ENCODE measurements at places on chromosomes 2 and 18.

DNA sequence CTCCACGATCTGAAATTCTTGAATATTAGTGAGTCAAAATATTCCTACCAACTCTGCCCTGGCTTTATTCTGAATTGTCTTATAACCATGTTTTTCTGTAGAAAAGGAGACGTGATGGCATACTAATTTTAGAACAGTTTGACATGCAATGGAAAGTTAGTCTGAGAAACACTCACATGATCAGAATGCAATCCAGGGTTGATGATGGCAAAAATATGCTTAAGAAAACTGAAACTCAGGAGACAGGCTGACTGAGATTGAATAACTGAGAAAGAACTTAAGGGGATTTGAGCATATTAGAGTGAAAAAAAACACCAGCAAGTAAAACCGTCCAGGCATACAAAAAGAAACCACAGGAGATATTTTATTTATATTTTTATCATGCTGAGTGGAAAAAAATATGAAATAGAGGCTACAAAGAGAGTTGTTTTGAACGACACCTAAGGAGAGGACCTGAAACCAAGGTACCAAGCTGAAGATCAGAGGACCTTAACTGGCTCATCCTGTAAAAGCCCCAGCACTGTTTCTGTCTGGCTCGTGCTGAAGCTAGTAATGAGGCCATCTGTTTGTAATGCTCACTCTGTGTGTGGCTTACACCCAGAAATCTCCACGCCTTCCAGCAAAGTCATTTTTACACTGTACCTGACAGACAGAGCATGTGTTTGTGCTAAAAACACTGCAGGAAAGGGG, 437.2 kb upstream of the PKDCC start:
- DNase-seq: no peak

DNA sequence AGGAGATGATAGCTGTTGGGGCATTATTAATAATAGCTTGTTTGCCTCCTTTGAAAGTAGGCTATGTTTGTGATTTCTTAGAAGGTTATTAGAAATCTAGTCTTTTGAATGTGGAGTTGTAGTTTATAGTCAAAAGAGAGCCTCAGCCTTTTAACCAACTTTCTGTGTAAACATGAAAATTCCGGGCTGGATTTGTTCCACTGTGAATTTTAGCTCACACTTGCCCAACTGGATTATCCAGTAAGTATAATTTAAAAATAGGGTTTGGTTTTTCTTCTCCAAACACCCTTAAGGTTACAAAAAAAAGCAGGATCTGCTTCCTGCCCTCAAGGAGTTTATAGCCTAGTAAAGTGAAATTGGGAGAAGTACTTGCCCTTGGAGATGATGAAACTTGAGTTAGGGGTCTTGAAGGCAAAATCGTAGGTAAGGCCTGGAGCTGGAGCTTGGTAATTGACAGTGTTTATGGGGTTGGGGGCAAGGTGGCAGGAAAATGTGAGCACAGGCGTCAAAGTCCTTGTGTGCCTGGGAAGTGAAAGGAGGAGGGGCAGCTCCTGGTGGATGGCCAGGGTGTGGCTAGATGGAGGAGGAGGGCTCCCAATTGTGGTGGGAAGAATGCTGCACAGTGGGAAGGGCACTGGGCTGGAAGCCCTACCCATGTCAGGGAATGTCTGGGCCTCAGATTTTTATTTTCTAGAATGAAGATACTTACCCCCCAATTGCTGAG, 21.3 kb downstream of the ITGA6 start:
- no peak for DNase-seq

DNA sequence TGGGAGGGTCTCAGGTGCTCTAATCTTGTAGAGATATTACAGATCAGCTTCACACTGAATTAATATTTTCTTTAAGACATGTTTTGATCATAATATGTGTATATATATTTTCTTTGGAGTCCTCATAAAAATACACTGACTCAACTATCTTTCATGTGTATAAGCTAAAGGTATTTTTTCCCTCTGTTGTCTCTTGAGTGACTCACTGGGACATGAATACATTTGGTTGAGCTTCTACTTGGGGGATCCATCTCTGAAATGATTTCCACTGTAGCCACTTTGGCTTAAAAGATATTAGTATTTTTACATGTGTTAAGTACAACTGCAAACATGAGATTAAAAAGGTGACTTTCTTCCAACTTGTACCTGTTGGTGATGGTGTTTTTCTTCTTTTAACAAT, 140.8 kb downstream of the TTN start:
- DNase-seq: no peak

DNA sequence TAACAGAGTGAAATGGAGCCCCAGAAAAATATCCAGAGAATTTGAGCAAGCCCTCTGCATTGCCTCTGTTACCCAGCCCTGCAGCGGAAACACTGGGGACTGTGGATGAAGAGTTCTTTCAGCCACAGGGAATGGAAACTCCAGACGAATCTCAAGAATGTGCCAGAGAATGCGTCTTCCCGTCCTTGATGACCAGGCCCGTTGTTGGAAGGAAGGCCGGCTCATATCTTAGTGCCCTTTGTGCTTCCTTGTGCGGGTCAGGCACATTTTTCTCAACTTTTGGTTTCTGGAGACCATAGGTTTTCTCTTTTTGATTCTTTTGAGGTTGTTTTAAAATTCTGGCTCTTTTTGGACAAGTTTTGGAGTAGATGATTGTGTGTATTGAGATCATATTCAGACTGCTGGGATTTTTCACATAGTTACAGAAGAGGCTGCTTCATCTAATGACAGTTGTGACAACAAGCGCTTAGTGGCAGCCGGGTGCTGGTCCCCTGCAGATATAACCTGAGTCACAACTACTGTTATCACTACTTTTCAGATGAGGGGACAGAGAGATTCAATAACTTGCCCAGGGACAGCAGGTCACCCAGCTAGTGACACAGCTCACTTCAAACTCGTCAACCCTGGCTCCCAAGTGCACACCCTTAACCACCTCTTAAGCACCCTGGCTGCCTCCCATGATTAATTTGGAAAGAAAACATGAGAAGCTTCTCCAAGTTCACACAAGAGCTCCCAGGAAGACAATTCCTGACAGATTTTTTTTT, 15.7 kb downstream of the MAL start:
- no peak for DNase-seq

- no peak for DNase-seq
These were observed 102.4 kb upstream of the SCN1A start for GRCh38 chr2:166230024-166230723.

DNA sequence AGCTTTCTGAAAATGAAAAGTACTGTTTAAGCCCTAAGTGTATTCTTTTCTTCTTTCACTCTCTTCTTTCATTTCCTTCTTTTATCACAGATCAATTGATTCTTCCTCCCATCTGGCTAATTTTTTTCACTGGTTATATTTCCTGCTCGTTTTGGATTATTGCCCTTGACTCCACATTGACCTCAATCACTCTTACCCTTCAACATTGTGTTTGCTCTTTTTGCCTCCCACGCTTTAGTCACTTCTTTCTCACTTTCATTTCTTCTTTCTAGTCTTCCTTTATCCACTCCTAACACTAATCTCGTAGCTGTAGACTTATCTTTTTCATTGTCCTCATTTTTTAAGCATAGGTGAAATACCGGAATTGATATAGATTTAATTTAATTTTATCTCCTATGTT, 320.3 kb upstream of the VRK2 start:
- no peak for DNase-seq

GRCh38 chr2:177989029-177989885, 83.3 kb downstream of the PDE11A start:
- DNase-seq: no peak

DNA sequence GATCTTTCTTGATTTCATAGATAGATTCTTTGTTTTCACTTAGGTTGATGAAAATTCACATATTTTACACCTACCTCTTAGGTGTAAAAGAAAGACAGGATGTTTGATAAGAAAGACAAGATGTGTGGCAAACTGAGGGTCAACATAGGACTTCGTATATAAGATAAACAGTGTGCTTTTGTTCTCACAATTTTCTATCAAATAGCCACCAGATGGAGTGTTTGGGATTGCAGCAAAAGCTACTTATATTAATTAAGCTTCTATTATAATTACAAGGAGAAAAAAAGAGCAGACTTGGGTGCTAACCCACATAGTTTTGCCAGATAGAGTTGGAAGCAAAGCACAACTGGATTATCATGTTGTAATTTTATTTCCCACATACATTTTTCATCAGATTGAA, 232.9 kb downstream of the CDH7 start:
- DNase-seq: no peak

GRCh38 chr2:4873364-4873763, 818.8 kb upstream of the SOX11 start:
- no peak for DNase-seq

- no peak for DNase-seq
These were observed 38.2 kb upstream of the KLHL29 start for GRCh38 chr2:23346781-23347180.

- DNase-seq: no peak
These were observed 89.7 kb downstream of the NPAS2 start for GRCh38 chr2:100909534-100910081.

GRCh38 chr2:32330136-32330535, 26.7 kb upstream of the BIRC6 start:
- DNase-seq: no peak

GRCh38 chr18:60053747-60054304, 154.0 kb downstream of the PMAIP1 start:
- no peak for DNase-seq

GRCh38 chr2:167940346-167940725, 307.1 kb downstream of the STK39 start:
- no peak for DNase-seq

- DNase-seq: no peak
These were observed 78.3 kb upstream of the MAP4K3 start for GRCh38 chr2:39515273-39515896.

- DNase-seq: no peak
These were observed 418.0 kb downstream of the LRATD1 start for GRCh38 chr2:15050483-15050882.

DNA sequence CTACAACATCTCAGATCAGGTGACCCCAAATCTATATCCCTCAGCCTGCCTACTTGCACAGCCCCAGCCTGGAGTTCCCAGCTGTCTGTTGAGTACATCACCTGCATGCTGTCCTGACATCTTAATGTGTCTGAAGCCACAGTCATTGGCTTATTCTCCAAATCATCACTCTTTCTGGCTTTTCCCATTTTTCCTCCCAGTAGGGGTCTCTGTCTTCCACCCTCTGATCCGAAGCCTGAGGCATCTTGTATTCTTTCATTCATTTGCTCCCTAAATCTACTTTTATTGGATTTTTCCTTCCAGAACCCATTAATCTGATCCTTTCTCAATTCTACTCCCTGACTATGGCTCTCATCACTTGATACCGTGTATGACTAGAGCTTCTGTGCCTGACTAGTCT, 332.9 kb upstream of the DCC start:
- no peak for DNase-seq

DNA sequence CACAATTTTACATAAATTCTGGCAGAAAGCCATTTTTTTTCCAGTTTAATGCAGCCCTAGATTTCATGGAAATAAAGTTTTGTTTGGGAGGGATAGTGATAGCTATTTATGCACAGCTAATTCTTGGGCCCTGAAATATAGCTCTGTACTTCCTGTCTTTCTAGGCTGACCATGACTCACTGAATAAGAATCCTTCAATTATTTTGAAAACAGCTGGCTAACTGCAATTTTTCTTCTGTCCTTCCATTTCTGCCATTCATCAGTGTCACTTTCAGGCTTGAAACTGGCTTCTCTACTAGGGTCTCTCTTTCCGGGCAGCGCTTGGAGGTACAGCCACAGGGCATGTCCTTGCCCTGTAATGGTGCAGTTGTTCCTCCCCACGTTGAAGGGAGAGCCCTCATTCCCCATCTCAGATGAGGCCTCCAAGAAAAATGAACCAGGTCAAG, 97.1 kb upstream of the TMEM178A start:
- DNase-seq: no peak

DNA sequence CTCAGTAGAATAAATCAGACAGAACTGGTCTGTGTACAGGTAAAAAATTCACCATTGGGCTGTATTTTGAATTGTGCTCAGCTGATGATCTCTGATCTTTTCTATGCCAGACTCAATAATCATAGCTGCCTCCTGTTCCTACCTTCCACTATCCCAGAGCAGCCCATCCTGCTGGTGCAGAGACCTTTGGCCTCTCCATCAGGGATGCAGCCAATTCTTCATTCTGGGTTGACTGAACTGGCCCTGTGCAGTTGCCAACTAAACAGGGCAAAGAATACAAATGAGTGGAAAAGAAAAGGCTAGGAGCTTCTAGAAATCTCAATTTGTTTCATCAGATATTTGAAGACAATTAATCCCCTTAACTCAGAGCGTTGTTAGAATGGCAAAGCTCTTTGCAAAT, 1781.3 kb upstream of the CELF4 start:
- no peak for DNase-seq

GRCh38 chr2:37829202-37829601, 95.9 kb upstream of the RMDN2 start:
- no peak for DNase-seq

GRCh38 chr2:99827296-99827999, 314.9 kb downstream of the AFF3 start:
- DNase-seq: no peak

DNA sequence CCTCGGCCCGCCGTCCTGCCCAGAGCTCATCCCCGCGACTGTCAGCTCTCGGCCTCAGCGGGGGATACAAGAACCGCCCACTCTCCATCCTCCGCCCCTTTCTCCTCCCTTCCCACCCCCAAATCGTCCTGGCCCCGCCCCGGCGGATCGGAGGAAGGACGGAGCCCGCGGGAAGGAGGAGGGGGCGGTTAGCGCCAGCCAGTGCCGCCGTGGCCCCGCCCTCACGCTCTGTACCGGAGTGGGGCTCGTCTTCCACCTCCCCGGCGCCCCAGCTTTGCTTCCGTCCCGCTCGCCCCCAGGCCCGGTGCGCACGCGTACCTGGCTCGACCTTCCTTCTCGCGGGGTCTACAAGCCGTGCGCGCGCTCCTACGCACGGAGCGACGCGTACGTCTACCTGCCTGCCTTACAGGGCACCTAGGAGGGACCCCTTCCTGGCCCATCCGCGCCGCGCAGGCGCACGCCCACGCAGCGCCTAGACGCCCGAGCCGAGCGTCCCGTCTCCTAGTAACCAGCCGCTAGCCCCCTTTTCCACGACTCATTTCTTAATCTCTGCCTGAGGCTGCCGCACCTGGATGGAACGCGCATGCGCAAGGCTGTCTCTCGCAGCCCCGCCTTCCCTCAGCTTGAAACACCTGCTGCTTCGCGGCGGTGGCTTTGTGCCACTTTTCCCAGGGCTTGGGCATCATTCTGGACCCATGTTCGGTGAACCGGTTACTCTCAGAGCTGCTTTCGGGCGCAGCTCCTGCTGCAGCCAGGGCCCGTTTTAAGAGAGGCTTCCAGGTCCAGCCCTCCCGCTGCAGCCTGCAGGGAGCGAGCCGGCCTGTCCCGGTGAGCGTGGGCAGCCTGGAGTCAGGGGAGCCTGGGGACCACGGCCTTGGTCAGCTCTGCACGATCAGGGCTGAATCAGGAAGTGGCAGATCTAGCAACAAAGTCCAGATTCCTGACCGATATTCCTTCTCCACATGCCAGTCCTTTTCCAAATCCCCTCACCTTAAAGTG, at the start of gene C2orf15:
Gene C2orf15 (plus strand): TSS at position 598 of the 999 bp plus-strand sequence. CDS start 8,852 bp downstream, outside the sequence.
- peak; percentile 94 for DNase-seq

GRCh38 chr2:235083822-235084221, 132.0 kb downstream of the SH3BP4 start:
- no peak for DNase-seq
